Hindlimb muscle (tissue), 1 donor: ENCODE measurements at places on chromosomes 1 and 21. TPM values are rescaled to one million over a fixed set of nuclear protein-coding genes. Genes with fewer than 3 reads are reported as not detected.

GNAT2 gene
- not detected for polyA plus RNA-seq

RHD gene
- polyA plus RNA-seq = 0.30 TPM

JMJD4 gene
- polyA plus RNA-seq = 20.7 TPM

DENND4B gene
- 39.7 TPM for polyA plus RNA-seq

- no peak for DNase-seq
These were observed 9.2 kb upstream of the PLA2G4A start for GRCh38 chr1:186819563-186819962.

OR10J1 gene
- not detected for polyA plus RNA-seq

GRCh38 chr1:7582460-7582972 is 188.6 kb upstream of the VAMP3 start:
- DNase-seq = no peak

CD84 gene
- polyA plus RNA-seq = 3.2 TPM

- DNase-seq = peak; percentile 32
These were observed at the start of gene KIF26B for GRCh38 chr1:245154429-245155271. Gene KIF26B (plus strand): TSS chr1:245154985. CDS start chr1:245155425, 440 bp downstream.

DNA sequence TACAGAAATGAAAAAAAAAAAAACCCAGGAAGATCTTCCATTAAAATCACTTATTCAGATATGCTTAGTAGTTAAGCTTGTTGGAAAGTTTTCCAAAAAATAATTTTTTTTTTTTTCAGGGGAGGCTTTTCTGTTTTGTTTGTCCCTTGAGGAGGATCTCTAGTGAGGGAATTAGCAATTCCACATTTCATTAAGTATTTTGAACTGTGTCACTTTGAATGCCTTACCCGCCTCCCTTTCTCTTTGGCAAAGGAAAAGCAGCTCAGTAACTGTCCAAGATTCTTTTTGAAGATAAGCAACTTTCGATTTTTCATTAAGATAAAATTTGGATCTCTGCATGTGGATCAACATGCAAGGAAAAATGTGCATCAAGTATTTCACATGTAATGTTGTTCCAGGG is 1.8 kb downstream of the NTNG1 start:
- DNase-seq = no peak

- peak; percentile 44 for DNase-seq
These were observed 57.9 kb downstream of the FGGY start for GRCh38 chr1:59354709-59355337.

CASQ1 gene
- 912 TPM for polyA plus RNA-seq
